ENCODE measurements at places on chromosomes 6 and 20.

GRCh38 chr20:48749437-48749836, 78.4 kb downstream of the PREX1 start:
- DNase-seq = no peak

- no peak for DNase-seq
Measured at GRCh38 chr6:11484441-11484840, 53.1 kb upstream of the TMEM170B start.

- no peak for DNase-seq
Measured at GRCh38 chr6:132751306-132751705, 6.4 kb downstream of the VNN2 start.

- DNase-seq = no peak
Measured at GRCh38 chr6:119187596-119187995, 109.1 kb upstream of the FAM184A start.

DNA sequence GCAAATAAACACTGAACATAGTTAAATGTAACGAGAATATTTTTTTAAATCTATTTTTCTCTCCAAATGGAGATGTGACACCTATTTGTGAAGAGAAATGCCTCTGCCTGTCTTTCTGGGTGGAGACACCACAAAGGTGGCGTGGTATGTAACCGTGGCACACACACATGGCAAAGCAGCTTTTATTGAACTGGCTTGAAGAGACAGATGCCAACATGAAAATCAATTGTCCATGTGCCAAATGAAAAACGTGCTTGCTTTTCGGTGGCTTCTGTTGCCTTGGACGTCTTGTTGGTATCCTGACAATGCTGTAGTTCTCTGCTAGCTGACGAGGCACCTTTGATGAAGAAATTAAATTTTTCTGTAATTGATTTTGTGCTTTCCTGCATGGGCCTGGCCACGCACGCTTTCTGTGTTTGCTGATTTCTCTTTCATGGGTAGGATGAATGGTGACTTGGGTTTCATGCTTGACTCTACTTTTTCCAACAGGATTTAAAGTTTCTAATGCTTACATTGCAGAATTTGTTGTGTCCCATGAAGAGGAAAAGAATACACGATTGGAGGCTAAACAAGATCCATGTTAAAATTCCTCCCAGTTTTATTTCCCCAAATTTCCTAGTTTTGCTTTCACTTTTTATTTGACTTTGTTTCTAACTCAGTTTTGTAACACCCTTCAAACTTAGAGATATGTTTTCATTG, 202.6 kb downstream of the TMEM242 start:
- no peak for DNase-seq

DNA sequence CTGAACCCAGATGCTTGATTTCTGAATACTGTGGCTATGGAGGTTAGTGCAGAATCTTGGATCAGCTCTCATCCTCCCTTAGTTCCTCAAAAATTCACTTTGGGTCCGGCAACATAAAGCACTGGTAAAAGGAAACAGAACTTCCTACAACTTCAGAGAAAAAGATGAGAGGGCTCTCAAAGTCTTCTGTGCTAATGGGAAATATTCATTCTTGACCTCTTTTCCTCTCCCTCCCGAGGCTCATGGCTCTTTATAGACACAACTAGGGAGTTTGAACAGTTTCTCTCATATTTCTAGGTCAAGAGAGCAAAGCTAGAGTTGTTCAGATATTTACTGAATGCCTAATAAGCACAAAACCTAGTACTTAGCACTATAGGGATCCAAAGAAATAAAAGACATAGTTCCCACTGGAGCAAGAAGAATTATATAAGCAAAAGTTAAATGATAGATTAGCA, 124.1 kb upstream of the TCF21 start:
- no peak for DNase-seq

- peak; percentile 80 for DNase-seq
Measured at GRCh38 chr6:26026833-26027490, 60.3 kb upstream of the HFE start.

DNA sequence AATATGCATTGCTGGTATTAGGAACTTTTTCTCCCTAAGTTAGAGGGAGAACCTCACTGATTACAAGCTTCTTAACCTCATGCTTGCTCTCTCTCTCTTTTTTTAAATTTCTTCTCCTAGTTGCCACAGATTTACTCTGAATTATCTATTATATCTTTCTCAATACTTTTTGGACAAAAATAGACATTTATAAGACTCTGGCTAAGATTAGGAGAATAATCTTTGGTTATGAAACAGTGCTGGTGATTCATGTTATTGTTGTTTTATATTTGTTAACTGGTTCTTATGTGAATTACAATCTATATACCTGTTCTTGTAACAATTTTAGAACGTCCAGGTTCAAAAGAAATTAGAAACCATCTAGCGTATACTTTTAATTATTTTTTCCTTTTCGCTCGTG, 187.8 kb downstream of the OGFRL1 start:
- DNase-seq = no peak

Measured in stimulated activated CD4-positive, alpha-beta T cell treated with anti-CD3 and anti-CD28 coated beads, Interleukin-1b, Interleukin-23, amount 100 ng/mL, for 24 hours (primary cell).